ENCODE measurements at places on chromosomes 6 and 20. TPM values are rescaled to one million over a fixed set of nuclear protein-coding genes. Genes with fewer than 3 reads are reported as not detected.

GRCh38 chr6:70390067-70390466 lies 23.2 kb upstream of the FAM135A start:
- no peak for DNase-seq

GRCh38 chr20:51650685-51651134 lies 108.2 kb upstream of the NFATC2 start:
- DNase-seq: no peak

DNA sequence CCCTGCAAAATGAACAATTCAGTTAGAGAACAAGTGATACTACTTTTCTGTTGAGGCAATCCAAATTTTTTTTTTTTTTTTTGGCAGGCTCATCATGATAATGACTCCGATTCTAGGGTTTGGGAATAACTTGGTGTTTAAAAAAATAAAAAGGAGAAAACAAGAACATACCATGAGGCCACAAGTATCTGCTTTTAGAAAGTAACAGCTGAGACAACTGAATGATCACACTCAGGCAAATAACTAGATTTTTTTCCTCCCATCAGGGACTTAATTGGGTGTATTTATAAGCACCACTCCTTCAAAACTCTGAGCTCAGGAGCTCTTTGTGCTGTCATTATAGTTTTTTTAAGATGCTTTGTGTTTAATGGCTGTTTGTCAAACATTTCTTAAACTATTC lies 29.6 kb downstream of the PAK5 start:
- DNase-seq: no peak

GRCh38 chr6:117456250-117456649 lies 26.2 kb upstream of the DCBLD1 start:
- DNase-seq: no peak

DNA sequence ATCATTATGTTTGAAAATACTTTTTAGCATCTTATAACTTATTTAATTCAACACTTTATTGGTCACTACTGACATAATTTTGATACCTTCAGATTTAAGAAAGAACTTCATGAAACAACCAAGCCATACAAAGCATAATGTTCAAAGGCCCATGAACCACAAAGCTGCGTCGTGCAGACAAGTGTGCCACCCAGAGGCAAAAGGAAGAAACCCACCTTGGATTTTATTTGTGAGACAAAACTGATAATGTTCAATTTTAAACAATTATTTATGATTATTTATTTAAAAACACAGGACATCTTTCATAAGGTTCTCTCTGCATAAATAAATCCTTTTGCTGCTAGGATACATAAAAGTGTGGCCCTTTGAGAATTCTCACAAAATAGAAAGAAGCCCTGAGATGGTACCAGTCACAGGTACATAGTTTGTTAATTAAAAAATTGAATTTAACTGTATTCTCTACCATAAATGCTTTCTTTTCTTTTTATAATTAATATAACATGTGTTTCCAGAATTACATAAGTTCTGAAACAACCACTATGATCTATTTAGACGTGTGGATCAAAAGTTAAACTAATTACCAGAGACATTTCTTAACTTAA lies 143.7 kb downstream of the RALGAPA2 start:
- peak; percentile 77 for DNase-seq

DNA sequence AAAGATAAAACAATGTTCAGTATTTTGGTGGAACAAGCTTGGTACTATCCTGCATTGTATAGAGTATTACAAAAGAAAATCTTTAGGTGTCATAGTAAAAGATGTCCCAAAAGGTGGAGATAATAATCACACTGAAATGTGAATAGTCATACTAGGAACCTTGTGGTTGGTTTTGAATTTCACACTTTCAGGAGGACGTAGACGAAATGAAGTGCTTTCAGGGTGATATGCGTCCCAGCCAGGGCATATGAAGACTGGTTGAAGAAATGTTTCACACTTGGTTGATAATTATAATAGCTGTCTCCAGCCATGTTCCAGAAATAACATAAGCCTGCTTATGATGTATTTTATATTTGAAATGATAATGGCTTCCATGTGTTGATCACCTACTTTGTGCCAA lies 60.4 kb downstream of the SCAND1 start:
- DNase-seq: no peak

- DNase-seq: no peak
Measured at GRCh38 chr6:19128701-19129100, 708.5 kb upstream of the ID4 start.

- DNase-seq: no peak
Measured at GRCh38 chr20:24753130-24753529, 195.9 kb upstream of the CST7 start.

DNA sequence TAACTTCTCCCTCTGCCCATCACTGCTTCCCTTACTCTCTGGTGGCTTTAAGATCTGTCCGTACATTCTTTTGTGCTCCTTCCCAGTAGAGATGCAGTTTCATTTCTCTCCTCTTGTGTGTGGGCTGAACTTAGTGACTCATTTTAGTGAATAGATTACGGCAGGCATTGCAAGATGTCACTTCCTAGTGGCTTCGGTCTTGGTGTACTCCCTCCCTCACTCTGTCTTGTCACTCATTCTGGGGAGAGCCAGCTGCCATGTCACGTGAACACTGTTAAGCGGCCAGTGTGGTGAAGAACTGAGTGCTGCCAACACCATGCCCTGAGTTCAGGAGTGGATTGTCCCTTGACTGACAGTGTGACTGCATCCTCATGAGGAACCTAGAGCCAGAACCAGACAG lies 115.9 kb downstream of the OTOR start:
- no peak for DNase-seq

DNA sequence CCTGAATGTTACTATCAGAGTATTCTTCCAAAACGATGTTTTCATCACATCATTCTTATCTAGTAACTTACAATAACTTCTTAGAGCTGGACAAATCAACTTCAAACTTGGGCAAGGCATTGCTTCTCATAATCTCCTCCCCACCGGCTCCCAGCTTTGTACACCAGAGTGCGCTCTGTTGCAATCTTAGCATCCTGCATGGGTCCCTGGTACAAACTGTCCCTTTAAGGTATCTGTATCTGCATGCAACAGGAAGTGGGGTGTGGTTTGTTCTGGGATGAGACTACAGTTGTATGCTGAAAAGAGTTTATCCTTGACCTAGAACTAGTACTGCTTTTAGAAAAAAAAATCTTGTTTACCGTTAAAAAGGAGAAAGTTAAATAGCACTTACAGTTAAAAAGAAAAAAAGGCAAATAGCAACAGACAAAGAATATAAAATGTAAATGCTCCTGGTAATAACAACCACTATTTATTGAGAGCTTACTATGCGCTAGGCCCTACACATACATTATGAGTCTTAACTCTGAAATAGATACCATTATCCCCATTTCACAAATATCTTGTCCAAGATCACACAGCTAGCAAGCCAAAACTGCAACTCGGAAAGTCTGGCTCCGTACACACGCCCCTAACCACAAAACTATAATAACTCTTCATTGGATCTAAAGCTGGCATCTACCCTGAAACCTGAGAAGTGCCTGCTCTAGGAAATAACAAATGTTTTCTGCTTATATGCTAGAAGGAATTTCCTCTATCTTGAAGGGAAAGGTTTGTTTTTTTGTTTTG lies 9.8 kb upstream of the HECA start:
- DNase-seq: peak; percentile 94

- no peak for DNase-seq
Measured at GRCh38 chr20:58524814-58525213, 9.6 kb upstream of the APCDD1L start.

DNA sequence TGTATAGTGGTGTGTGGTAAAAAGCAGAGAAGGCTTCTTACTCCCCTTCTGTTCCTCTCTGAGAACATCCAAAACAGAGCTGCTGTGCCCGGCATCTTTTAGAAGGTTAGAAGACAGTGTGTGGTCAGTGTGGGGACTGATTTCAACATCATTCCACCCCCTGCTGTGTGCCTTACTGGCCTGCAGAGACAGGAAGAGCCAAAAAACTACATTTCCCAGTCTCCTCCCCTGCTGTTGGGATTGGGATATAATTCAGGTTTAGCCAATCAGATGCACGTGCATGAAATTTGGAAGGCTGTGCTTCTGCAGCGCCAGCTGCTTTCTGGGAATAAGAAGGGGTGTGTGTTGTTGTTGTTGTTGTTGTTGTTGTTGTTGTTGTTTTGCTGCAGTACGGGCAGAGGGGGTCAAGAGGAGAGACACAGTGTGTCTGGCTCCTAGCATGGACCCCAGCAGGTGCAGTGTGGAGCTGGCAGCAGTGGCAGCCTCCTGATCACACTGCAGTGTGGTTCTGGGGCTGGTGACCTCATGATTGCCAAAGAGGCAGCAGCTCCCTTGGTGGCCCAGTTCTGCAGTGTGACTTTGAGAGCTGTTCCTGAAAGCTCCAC lies 74.7 kb downstream of the MRPL14 start:
- DNase-seq: no peak

GRCh38 chr6:14207448-14207847 lies 89.9 kb downstream of the CD83 start:
- DNase-seq: no peak

- no peak for DNase-seq
Measured at GRCh38 chr6:117947234-117947633, 40.2 kb downstream of the SLC35F1 start.

GRCh38 chr6:144578385-144579350 lies 293.5 kb downstream of the UTRN start:
- no peak for DNase-seq

DNA sequence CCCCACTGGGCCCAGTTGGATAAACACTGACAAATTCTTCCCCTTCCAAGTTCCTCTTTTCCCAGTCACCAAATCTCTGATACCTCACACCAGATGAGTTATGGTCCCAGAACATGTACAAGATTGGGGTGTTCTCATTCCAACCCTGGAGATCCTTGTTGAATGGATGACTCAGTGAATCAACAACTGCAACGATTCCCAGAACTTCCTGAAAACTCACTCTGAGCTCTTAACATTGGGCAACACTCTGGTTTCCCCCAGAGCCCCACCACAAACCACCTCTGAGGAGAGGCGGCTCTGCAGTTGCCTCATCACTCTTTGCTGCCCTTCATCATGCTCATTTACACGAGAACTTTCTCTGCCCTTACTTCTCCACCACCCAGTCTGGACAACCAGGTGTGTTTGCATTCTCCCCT lies 115.2 kb downstream of the MRPL14 start:
- DNase-seq: no peak

- no peak for DNase-seq
Measured at GRCh38 chr6:112231594-112232060, 22.7 kb downstream of the LAMA4 start.

Gene ABHD16B
- total RNA-seq: not detected

Gene VSX1
- total RNA-seq: not detected

Gene FABP7
- total RNA-seq: not detected

Gene SEL1L2
- not detected for total RNA-seq

Gene PRSS35
- total RNA-seq: not detected

Gene ADAT2
- total RNA-seq: 21.3 TPM

All from Karpas-422 (cell line).